GDM1 (cell line): ENCODE measurements at places on chromosomes 7 and 10.

GRCh38 chr10:17912754-17913153 lies 39.0 kb upstream of the SLC39A12 start:
- DNase-seq: no peak

DNA sequence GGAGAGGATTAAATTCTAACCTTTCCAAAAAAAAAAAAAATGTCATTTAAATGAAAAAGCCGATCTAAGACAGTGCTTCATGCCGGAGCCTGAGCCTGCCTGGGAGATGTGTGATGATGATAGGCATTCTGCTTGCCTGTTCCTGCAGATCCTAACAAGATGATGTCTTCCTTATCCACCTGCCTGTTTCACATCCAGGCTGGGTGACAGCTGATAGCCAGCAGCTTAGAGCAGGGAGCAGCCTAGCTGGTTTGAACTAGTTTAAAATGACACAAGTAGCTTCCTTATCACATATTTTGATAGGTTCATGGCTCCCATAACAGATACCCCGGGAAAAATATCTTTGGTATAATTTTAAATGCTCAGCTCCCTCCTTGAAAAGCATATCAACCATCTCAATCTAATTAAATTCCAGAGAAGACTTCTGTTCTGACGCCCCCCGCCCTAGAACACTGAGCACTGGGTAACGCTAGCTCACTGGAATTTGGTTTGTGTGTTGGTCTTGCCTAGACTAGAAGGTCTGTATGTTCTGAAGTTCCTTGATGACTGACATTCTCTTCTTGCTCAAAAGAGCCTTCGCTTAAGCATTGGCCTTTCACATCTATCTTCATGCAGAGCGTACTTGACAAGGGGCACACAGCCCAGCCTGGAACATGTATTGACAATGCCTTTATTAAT lies 96.9 kb upstream of the FGFR2 start:
- DNase-seq: no peak

- no peak for DNase-seq
These were observed 8.8 kb downstream of the CCSER2 start for GRCh38 chr10:84337199-84337598.

DNA sequence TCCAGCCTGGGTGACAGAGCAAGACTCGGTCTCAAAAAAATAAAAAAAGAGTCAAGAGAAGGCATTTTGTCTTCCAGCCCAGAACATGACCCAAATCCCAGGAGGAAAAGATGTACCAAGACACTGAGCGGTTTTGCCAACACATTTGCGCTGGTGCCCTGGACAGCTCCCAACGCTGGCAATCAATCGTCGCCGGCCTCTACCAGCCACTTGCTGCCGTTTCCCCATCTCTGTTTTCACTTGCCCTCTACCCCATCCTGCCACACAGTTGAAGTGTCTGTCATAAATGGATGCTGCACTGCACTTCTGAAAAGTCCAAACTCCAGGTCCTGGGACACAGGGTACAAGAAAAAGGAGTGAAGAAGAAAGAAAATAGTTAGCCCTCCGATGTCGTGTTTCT lies 29.7 kb upstream of the CRTAC1 start:
- DNase-seq: no peak

DNA sequence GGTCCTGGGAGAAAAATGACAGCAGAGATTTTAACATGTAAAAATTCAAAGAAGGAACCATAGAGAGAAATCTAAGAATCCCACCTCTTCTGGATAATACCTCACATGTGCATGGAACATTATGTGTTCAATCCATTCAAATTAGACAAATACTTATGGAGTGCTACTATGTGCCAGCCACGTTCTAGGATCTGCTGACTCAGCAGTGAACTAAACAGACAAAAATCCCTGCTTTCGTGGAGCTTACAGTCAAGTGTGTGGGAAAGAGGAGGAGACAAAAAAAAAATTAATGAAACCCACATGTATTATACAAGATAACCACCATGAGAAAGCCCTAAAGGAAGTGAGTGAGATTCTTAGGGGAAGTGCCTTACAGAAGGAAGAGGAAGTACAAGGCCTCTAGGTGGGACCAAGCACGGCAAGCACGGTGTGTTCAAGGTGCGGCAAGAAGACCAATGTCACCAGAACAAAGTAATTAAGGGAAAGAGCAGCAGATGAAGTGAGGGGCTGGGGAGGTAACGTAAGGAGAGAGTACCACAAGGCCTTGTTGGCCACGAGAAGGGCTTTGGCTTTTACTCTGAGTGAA lies 71.0 kb downstream of the SLC25A13 start:
- DNase-seq: no peak

DNA sequence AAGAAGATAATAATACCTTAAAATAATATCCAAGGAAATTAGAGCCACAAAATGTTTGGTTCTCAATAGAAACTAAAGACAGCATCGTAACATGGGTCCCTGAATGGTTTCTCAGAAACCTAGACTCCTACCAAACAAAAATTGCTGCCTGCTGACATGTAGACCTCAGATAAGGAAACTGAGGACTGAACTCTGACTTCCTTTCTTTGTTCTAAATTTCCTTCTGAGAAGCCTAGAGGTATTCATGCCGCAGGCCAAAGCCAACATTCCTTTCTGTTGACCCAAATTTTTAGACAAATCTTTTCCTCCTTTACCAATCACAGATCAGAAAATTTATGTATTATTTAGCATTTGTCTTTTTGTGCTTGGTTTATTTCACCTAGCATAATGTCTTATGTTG lies 816.7 kb upstream of the PHF14 start:
- DNase-seq: no peak

DNA sequence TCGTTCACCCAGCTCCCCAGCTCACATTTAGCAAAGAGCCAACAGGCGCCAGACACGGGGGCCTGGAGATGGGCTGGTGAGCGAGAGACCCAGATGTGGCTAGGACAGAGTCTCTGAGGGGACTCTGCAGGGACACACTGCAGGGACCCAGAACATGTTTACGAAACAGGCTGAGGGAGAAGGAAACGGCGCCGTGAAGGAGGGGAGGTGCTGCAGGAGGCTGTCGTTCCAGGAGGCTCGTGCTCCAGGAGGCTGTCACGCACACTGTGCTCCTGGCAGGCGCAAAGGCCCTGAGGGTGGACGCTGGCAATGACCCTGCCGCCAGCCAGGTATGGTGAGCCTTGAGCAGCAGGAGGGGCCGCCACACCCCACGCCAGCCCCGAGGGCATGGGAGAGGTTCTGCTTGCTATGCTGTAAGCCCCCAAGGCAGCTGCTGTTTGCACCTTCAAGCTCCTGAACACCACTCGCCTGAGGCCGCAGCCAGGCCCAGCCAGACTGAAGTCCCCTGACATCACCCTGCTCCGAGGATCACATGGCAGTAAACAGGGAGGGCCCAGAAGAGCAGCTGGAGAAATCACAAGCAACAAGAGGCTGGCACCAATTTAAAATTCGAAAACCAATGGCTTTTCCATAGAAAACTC lies 27.3 kb downstream of the ADAP1 start:
- no peak for DNase-seq

GRCh38 chr7:41147606-41148485 lies 555.0 kb downstream of the INHBA start:
- no peak for DNase-seq

DNA sequence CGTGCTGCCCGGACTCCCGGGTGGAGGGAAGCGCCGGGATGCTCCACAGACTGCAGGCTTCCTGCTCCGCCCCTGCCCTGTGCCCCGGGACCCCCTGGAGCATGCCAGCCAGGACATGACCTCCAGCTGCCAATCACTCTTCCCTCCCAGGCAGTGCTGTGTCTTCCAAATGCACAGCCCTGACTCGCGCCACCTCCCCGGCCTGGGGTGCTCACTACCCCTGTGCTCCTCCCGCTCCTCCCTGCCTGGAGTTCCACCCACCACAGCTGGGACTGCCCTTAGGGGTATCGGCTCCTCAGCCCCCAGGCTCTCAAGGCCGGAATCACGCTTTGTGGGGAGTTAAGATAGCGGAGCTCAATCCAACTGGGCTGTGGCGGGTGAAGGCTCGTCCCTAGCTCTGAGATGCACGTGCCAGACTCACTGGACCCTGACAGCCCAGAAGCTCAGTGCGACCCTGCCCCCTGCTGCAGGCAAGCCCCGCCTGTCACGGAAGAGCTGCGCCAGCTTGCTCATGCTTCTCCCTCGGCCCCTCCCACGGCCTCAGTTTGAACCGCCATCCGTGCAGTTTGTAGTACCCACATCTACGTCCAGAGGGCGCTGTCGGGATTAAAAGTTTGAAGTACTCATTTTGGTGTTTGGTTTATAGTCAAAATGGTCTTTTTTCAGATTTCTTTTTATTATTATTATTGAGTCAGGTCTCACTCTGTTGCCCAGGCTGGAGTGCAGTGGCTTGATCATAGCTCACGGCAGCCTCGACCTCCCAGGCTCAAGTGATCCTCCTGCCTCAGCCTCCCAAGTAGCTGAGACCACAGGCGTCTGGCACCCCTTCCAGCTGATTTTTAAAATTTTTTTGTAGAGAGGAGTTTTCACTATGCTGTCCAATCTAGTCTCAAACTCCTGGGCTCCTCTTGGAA lies 142.5 kb upstream of the TCERG1L start:
- peak; percentile 21 for DNase-seq

DNA sequence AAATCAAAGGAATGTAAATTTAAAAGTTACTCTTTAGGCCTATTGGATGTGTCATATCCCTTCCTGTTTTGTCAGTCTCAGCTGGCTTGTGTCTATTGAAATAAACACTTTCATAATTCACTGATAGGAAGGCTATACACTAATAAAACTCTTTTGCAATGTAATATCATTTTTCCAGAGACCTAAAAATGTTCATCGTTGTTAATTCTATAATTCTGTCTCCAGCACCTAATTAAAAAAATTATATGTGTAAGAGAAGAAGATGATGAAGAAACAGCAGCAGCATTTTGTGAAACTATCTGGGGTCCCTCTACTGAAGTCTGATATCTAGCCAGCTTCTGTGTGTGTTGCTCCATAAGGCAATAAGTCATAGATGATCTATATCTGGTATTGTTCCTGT lies 602.7 kb downstream of the ETV1 start:
- DNase-seq: no peak

GRCh38 chr7:151897951-151898686 lies 21.2 kb upstream of the PRKAG2 start:
- no peak for DNase-seq

GRCh38 chr7:118731854-118732253 lies 507.4 kb downstream of the ANKRD7 start:
- DNase-seq: no peak

GRCh38 chr10:97726636-97727178 lies 10.2 kb upstream of the ZFYVE27 start:
- no peak for DNase-seq

GRCh38 chr10:1550291-1550595 lies 187.1 kb downstream of the ADARB2 start:
- DNase-seq: no peak

DNA sequence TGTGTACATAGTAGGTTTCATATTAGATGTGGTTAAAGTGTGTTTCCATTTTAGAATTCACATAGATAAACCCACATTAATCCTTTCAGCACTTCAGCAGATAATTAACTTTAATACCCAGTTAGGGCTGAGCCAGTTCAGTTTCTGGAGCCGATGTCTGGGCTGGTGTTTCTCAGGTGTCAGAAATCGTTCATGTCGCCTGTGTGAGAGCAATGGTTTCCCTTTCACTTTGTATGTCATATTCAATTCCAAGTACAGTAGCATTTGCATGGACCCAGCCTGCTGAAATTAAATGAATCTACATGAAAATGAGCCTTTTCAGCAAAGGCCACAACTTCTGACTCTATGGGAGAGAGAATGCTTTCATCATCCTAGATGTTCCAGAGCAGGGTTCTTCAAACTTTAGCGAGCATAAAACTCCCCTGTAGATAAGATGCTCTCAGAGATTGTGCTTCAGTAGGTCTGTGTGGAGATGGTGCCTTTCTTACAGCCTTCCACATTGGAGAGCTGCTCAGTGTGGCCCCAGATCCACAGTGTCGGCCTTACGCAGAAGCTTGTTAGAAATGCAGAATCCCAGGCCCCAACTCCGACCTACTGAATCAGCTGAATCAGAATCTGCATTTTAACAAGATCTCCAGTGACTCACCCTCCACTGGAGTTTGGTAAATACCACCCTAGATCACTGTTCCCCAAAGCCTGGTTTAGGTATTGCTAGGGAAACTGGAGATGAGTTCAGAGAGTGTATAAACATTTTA lies 19.6 kb downstream of the WIPF3 start:
- no peak for DNase-seq

- no peak for DNase-seq
These were observed 4.3 kb downstream of the SHH start for GRCh38 chr7:155807789-155808548.

DNA sequence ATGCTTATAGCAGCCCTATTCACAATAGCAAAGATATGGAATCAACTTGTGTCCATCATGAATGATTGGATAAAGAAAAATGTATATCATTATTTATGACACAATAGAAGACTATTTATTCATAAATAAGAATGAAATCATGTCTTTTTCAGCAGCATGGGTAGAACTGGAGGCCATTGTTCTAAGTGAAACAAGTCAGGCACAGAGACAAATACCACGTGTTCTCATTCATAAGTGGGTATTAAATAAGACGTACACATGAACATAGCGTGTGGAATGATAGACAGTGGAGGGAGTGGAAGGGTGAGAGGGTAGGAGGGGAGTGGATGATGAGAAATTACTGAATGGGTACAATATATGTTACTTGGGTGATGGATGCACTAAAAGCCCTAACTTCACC lies 762.4 kb downstream of the REEP3 start:
- no peak for DNase-seq

GRCh38 chr7:44883961-44884620 lies 1.2 kb downstream of the PURB start:
- DNase-seq: no peak

DNA sequence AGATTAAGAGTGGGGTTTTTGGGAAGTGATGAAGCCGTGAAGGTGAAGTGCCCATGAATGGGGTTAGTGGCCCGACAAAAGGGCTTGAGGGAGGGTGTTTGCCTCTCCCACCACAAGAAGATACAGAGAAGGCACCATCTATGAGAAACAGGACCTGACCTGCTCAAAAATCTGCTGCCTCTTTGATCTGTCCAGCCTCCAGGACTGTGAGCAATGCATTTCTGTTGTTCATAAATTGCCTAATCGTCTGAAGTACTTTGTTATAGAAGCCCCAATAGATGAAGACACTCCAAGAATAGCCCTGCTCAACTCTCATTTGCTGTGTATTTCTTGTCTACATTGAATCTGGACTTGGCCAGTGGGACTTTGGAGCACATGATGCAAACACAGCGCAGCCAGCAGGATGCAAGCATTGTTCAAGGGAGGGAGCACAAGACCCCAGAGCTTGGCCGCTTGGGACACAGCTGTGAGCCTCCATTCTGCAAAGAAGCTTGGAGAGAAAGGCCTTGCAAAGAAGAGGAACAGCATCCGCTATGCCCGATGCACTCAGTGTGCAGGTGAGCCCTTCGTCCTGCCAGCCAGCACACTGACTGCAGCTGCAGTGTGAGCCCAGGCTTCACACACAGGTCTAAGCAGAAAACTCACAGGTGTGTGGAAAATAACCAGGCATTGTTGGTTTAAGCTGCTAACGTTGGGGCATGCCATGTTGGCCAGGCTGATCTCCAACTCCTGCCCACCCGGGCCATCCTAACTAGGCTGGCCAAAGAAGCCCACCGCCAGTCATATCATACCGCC lies 73.2 kb upstream of the KLF6 start:
- no peak for DNase-seq

- no peak for DNase-seq
These were observed 248.9 kb downstream of the ABCA13 start for GRCh38 chr7:48420206-48420605.

GRCh38 chr10:118720685-118721538 lies 33.9 kb downstream of the CACUL1 start:
- no peak for DNase-seq

GRCh38 chr7:81484261-81484660 lies 285.6 kb downstream of the HGF start:
- no peak for DNase-seq

GRCh38 chr10:75814014-75814413 lies 382.6 kb downstream of the LRMDA start:
- no peak for DNase-seq
